ENCODE measurements at places on chromosomes 5 and 9.

- DNase-seq, result no peak
Measured at GRCh38 chr9:124493218-124493617, 14.0 kb downstream of the NR5A1 start.

DNA sequence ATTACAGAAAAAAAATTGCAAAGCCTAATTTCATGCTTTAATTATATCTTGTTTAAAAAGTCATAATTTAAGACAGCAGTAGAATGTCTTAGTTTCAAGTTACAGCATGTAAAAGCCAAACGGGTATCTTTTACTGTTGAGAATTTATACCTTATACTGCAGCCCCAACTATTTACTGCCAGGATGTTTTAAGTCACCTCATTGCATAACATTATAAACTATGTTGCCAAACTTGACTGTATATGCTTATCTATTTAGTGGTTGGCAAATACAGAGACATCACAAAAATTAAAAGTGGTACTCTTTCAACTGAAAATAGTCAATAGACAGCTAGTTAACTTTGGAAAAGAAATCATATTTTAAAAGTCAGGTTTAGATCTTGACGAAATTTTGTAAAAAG lies 119.5 kb downstream of the EDIL3 start:
- DNase-seq, result no peak

DNA sequence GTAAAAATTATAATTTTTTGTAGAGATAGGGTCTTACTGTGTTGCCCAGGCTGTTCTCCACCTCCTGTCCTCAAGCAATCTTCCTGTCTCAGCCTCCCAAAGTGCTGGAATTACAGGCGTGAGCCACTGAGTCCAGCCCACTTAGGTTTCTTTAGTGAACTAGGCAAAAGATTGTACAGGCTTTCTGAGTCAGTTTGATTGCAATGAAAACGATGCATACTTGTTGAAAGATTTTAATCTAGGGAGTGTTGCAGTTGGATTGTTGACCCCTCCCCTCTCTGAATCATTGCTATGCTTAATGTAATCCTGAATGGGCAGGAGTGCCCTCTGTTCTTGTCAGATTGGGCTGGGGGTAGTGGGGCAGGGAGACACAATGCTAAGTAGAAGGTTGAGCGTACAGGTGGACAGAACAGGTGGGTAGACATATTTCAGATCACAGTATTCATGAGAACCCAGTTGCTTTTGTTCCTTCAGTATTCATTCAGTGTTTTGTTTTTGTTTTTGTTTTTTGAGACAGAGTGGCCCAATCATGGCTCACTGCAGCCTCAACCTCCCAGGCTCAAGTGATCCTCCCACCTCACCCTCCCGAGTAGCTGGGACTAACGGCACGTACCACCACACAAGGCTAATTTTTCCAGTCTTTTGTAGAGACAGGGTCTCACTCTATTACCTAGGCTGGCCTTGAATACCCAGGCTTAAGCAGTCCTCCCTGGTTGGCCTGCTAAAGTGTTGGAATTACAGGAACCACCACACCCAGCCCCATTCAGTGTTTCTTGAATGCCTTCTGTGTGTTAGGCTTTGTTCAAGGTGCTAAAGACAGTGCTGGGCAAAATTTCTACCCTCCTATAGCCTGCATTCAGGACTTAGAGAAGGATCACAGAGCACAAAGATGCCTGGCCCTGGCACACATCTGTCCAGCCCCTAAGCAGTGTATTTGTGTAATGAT lies 70.1 kb downstream of the KIAA1958 start:
- peak; percentile 78 for DNase-seq

GRCh38 chr5:103101079-103101750 lies 18.7 kb downstream of the GIN1 start:
- no peak for DNase-seq

DNA sequence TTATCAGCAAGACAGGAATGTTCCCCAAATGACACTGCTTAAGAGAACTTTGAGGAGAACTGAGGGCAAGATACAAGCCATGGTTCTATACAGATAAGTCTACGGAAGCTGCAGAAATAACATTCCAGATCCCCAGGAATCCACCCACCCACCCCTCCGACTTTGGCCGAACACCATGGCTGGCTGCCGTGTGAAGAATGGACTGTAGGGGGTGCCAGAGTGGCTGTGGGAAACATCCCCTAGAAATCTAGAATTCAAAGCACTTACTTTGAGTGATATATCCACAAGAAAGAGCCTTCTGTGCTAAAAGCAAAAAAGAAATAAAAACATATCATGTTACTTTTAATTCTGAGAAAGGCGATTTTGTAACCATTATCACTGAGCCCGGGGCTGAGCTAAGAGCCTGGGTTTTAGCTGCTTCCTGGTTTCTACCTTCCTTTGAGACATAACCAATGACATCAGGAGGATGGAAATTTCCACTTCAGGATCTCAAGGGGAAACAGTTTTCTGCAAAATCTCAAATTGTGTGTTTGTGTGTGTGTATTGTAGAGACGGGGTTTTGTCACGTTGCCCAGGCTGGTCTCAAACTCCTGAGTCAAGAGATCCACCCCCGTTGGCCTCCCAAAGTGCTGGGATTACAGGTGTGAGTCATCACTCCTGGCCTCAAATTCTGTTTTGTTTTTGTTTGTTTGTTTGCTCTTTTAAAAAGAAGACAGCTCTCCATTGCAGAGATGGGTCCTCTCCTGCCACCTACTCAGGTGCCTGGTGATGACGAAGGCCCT lies 36.4 kb downstream of the GGTA1 start:
- DNase-seq, result no peak

DNA sequence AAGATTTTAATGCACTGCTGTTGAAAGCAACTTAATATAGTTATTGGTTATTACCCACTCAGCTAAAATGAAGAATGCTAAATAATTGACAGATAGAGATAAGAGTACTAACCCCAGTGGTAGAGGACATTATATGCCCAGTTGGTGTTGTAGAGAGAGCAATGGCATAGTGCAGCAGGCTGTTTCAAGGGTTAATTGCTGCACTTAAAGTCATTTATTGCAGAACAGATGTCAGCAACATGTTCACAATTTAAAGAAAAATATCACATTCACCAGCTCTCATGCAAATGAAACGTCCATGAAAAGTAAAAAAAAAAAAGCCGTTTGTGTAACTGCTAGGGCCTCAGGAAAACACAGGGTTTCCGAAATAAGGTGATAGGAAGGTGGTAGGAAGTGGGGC lies 254.6 kb downstream of the MTRR start:
- DNase-seq, result no peak

- DNase-seq, result peak; percentile 80
Measured at GRCh38 chr9:77495834-77496671, 152.1 kb downstream of the GNA14 start.

GRCh38 chr9:101727612-101728524 lies 10.6 kb downstream of the GRIN3A start:
- DNase-seq, result peak; percentile 22

GRCh38 chr5:57166276-57166675 lies 7.6 kb upstream of the GPBP1 start:
- DNase-seq, result no peak

DNA sequence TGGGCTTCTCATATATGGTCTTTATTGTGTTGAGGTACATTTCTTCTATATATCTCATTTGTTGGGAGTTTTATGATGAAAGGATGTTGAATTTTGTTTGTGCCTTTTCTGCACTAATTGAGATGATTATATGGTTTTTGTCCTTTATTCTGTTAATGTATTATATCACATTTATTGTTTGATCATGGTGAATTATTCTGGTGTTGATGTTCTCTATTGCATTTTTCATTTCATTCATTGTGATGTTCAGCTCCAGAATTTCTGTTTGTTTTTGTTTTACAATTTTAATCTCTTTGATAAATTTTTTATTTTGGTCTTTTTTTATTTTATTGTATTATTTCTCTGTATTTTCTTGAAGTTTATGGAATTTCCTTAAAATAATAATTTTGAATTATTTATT lies 35.4 kb downstream of the FBXO4 start:
- DNase-seq, result no peak

GRCh38 chr9:18611971-18612370 lies 138.0 kb downstream of the ADAMTSL1 start:
- DNase-seq, result no peak

- DNase-seq, result no peak
Measured at GRCh38 chr5:58844395-58844794, 261.5 kb downstream of the RAB3C start.

DNA sequence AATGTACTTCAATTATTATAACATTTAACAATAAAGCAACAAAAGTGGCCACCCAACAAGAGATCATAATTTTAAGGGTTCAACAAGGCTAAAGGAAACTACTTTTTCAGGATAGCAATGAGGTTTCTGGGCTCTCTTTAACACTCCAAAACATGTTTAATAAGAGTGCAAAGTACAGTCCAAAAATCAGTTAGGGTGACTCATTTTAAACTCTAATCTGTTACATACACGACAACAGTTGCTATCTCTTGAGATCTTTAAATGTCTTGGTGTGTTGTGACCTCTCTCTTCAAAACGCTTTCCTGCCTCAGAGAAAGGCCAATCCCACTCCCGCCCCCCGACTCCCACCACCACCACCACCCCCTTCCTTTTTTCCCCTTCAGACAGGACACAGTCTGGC lies 11.5 kb downstream of the NFIB start:
- no peak for DNase-seq

GRCh38 chr5:153350175-153350883 lies 140.1 kb upstream of the GRIA1 start:
- no peak for DNase-seq

GRCh38 chr5:113029614-113030013 lies 53.0 kb downstream of the DCP2 start:
- peak; percentile 74 for DNase-seq

All from AG10803 (cell line).